T-cell (primary cell): ENCODE measurements at places on chromosomes 3 and 15.

DNA sequence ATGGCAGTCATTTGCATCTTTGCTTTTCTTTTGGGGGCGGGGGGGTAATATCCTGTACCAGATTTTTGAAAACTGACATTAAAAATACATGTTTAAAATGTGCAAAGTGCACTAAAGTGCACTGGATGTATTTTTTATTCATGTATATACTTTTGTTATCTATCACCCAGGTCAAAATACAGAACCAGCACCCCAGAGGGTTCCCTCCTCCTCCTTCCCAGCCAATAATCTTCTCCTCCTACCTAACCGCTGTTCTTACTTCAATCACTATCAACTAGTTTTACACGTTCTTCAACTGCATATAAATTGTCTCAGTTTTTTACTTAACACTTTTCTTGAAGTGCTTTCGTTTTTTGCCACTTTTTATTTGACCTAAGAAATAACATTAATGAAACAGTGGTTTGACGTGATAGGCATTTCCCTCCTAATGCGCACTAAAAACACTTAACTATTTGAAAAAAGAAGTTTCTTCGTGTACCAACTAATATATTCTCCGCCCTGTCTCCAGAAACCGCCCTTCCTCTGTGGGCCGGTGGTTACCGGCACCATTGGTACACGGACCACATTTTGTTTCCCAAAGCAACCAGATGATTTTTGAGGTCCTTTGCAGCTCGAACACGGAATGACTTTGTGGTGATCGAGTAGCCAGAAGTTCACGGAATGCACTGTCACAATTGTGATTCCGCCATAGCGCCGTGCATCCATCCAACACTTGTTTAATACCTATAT lies 836 bp upstream of the AKAP13 start:
- peak; percentile 29 for DNase-seq

- DNase-seq: no peak
These were observed 96.0 kb downstream of the VPS8 start for GRCh38 chr3:184907681-184908649.

DNA sequence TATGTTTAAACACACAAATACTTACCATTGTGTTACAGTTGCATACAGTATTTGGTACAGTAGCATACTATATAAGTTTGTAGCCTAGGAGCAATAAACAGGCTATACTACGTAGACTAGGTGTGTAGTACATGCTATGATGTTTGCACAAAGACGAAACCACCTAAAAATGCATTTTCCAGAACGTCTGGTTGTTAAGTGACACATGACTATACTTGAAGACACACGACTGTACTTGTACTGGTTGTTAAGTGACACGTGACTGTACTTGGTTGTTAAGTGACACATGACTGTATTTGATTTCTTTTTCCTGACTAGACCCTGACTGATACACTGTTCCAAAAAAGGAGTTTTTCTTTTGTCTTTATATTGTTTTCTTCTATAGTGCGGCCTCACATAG lies 34.1 kb downstream of the RAB8B start:
- DNase-seq: no peak

DNA sequence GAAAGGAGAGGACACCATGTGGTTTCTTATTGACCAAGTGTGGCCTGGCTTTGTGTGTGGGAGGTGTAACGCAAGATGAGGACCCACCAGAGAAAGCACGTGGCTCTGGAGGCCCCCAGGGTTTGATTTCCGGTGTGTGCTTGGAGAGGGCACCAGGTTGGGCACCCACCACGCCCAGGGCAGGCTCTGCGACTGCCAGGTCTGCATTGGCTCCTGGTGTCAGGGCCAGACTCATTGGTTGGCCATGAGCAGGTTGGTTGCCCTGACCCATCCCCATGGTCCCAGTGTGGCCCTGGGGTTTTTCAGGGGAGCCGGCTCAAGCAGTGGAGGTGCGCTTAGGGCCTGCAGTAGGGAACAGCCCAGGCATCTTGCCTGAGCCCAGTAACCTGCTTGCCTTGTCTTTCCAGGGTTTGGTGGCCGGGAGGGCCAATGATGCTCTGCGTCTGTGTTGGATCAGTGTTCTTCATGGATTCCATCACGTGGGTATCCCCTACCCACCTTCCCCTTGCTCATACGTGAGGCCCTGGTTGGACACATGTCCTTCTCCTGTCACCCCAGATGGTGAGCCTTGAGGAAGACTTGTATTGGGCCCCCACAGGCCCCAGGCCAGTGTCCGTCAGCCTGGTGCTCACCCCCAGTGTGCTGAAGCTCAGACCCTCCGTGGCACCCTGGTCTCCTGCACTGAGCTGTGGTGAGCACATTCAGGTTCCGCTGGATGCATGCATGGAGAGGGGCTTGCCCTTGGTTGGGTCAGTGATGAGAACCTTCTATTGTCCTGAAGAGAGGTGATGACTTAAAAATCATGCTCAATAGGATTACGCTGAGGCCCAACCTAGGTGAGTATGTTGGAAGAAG lies 193.9 kb downstream of the UBE3A start:
- DNase-seq: no peak

DNA sequence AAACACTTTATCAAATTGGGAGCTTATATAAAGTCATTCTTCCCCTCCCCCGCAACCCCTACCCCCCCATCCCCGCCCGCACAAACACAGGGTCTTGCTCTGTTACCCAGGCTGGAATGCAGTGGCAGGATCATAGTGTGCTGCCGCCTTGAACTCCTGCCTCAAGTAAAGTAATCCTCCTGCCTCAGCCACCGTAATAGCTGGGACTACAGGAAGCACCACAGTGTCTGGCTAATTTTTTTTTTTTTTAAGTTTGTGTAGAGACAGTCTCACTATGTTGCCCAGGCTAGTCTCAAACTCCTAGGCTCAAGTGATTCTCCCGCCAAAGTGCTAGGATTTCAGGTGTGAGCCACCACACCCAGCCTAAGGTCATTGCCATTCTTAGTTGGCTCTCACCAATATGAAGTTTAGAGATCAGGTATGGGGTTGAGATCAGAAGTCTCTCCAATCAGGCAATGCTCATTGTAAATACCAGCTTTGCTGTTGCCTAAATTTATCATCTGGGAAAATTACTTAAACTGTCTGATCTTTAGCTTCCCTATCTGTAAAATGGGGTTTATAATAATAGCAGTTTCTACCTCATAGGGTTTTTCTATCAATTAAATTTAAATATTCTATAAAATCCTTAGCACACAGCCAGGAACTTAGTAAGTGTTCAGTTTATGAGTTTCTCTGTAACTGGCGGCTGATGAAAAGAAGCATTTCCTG lies 60.3 kb downstream of the TGFBR2 start:
- DNase-seq: no peak

DNA sequence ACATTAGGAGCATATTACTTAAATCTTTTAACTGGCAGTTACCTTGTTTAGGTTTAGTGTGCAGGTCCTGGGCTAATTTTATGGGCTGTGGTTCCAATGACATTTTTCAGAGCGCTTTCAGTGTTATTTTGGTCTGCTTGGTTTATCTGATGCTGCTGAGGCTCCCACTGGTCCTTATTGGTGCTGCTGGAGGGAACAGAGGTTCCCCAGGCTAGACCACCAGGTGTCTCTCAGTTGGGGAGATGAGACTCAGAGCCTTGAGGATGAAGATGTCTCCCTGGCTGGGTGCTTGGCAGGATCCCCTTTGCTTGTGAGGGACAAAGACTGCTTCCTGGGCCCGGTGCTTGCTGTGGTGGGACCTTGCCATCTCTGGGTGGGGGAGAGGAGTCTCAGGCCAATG lies 28.3 kb upstream of the TASOR start:
- DNase-seq: no peak

DNA sequence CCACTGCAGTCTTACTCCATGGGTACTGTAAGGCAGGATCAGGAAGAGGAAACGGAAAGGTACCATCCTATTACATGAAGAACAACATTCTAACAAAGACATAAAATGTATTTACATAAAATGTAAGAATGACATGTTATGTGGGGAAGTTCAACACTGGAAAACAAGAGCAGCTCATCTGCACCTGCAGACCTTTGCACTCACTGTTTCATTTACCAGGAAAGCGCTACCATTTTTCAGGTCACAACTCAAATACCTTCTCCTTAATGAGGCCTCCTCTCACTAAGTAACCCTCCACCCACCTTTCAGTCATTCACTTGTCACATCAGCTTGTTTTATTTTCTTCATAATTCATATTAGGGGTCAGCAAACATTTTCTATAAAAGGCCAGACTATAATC lies 2.6 kb downstream of the TMCC1 start:
- DNase-seq: no peak

- DNase-seq: peak; percentile 33
These were observed 29.8 kb downstream of the PLA1A start for GRCh38 chr3:119627461-119627860.

DNA sequence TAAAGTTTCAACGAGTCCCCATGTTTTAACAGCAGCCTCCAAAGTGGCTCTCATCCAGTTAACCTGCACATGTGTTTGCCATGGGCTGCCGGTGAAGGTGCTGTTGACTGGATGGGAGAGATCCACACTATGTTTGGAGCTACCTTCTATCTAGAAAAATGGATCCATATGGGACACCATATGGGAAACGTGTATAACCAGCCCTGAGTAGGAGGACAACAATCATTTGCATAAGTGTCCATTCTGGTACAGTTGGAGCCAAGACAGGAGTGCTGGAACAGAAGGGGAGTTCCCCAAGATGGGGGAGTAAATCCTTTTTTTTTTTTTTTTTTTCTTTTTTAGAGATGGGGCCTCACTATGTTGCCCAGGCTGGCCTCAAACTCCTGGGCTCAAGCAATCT lies 36.6 kb downstream of the MKRN2 start:
- no peak for DNase-seq

DNA sequence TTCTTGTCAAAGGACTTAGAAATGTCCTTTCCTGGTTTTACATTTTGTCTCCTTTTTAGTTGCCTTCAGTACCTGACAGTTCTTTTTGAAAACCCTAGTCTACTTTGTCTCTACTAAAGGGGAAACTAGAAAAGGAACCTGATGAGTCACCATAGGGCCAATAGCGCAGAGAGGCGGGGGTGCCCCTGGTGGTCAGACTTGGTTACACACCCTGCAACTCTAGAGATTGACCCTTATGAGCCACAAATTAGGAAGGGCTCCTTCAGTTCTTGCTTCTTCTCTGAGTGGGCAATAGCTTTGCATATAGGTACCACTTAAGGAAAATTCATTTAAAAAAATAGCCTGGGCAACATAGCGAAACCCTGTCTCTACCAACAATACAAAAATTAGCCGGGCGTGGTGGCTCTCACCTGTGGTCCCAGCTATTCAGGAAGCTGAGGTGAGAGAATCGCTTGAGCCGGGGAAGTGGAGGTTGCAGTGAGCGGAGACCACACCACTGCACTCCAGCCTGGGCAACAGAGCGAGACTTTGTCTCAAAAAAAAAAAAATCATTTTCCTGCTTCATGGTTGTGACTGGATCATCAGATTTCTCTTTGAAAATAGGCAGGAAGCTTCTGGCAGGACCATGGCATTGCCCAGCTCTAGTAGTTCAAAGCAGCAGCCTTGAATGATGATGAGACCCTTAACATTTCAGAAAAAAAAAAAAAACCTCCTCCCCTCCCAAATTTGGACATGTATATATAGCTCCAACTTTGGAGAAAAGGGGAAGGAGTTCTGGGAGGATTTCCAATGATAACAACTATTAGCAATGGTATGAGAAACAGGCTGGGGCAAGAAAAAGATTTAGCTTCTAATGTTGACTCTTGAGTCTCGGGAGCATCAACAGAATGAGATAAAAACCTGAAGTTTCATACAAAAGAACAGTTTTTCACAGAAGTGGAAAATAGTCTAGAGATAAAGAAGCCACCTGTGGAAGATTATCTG lies 45.2 kb upstream of the RASA2 start:
- peak; percentile 78 for DNase-seq

- no peak for DNase-seq
These were observed 843.9 kb downstream of the TUSC7 start for GRCh38 chr3:117553461-117553860.

- no peak for DNase-seq
These were observed 1441.5 kb downstream of the OTOL1 start for GRCh38 chr3:162938083-162938482.

- no peak for DNase-seq
These were observed 4.9 kb upstream of the GTF2A2 start for GRCh38 chr15:59662260-59662659.

DNA sequence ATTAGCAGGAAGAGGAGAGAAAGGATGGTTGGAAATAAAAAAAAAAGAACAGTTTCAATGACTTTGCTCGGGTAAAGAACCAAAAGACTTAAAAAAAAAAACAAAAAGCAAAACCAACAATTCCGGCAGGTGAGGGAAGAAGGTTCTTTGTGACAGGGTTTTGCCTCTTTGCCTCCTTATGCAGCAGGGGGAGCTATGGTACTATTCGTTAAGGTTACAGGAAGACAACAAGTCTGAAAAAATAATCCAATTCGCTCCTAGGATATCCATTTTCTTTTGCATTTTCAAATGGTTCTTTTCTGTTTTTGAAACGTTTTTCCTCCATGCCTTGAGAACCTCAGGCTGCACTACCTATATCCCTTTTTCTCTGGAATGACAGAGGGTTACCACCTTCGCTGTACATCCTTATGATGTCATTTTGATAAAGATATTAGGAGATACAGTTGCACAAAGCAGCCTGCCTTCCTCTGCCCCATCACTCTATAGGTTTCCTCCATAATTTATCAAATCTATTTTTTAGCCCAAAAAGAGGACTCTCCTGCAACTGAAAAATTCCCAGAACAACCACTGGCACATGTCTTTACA lies 55.0 kb downstream of the CFAP20DC start:
- no peak for DNase-seq

DNA sequence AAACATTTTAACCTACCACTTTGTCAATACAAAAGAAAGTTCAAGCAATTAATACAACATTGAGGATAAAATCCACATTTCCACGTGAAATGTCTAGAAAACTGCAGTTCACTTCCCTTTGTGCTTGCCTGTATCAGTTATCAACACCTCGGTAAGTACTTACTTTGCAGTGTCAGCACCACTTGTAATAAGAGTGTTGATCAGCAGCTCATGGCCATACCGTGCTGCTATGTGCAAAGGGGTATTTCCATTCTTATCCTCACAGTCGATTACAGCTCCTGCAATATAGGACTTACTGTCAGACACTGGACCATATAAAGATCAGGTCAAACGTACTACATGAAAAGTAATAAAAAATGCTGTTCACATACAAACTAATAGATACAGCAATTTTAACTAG lies 84.4 kb downstream of the ANKRD28 start:
- DNase-seq: no peak

- no peak for DNase-seq
These were observed 164.8 kb downstream of the AKAP13 start for GRCh38 chr15:85545185-85545584.

DNA sequence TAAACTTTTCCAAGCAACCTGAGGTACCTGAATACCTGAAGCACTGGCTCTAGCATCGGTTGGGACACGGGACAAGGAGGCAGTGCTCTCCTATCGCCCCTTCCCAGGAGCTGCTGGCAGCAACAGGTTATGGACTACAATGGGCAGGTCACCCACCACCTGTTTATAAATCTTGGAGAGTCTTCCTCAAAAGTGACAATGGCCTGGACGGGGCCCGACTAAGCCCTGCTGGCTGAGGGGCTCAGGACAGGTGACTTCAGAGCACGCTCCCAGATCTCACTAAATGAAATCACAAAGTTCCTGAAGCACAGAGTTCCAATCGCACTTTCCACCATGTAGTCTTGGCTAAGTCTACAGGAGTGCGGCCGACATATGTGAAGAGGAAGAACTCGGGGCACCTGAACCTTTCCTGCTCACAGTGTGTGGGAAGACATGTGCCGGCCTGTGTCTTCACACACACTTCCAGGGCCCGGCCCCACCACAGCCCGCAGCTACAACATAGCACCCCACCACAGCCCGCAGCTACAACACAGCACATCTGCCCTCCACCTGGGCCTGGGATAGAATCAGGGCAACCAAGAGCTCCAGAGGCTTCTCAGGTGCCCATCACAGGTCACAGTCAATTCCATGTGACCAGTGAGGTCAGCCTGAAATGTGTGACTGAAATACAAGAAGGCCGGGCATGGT lies 12.9 kb downstream of the CYFIP1 start:
- no peak for DNase-seq

- DNase-seq: no peak
These were observed 3.9 kb upstream of the NR2E3 start for GRCh38 chr15:71806452-71806931.
